AG09319 (cell line): ENCODE measurements at places on chromosomes 6 and 20.
A peak's percentile ranks its signal among the peaks of the same experiment; 100 is the strongest.

GRCh38 chr6:3750317-3751076 lies 1.0 kb downstream of the PXDC1 start:
- DNase-seq: no peak

DNA sequence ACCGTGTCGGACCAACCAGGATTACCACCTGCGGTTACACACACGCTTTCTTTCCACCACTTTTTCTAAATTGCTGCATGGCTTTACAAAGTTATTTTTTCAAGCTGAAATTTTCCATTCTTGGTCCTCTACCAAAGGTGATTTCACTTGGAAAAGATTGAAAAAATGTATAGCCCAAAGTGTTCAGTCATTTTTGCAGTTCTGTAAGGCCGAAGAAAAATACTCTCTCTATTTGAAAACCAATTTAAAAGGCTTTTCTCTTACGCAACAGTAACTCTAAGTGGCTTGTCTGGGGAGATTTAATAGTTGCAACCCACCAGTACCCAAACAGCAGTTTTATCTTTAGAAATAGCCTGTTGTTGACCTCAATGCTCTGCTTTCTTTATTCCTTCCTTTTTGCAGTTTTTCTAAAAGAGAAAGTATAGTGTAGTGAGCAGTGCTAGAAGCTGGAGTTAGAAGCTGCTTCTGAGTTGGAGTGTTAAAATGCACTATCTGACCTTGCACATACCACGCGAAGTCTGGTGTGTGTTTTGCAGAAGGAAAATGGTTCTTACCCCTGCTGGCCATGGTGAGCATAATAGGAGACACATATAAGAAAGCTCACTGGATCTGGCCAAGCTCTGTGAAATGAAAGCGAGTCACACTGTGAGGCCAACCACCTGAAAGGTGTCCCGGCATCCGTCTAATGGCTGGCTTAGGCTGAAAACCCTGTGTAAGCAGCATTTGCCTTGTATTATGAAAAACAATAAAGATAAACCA lies 271.6 kb upstream of the PRND start:
- no peak for DNase-seq

- DNase-seq: peak; percentile 37
These were observed 88.4 kb downstream of the CDC5L start for GRCh38 chr6:44475779-44476434.

DNA sequence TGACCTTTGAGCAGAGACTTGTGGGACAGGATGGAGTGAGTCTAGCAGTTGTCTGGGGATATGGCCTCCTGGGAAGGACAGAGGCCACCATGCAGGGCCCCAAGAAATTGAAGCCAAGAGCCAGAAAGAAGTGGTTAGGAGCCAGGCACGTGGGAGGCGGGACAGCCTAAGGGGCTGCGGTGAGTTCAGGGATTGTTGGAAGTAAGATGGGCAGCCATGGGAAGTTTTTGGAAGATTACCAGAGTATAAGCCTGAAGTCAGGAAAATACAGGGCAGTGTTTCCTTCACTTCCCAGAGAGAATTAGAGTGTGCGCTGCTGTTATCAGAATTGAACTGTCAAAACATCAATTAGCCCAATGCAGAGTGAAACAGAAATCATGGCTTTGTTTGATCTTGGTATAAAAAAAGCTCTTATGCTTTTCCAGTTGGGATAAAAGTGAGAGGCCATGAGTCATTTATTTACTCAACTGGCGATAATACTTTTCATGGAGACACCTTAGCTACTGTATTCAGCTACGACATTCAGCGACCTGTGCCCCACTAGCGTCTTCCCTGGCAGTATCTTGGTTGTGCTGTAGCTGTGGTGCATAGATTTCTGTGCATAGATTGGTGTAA lies 66.9 kb downstream of the PHACTR2 start:
- no peak for DNase-seq

DNA sequence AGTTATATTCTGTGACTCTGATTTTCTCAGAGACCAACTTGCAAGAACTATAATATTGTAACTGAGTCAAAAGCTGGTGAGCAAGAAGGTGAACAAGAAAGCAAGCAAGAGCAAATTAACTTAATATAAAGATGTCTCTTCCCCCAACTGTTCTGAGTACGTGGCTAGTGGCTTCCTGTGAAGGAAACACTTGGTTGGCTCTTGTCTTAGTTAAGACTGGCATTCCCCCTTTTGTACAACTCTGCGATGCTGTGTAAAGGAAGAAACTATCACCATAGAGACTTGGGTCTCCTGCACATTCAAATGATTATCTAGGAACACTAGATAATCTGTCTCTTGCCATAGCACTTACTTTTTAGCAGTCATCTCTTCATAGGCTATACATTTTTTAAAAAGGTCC lies 47.3 kb upstream of the TNFAIP3 start:
- no peak for DNase-seq
